ENCODE measurements at places on chromosomes 12 and 14.

DNA sequence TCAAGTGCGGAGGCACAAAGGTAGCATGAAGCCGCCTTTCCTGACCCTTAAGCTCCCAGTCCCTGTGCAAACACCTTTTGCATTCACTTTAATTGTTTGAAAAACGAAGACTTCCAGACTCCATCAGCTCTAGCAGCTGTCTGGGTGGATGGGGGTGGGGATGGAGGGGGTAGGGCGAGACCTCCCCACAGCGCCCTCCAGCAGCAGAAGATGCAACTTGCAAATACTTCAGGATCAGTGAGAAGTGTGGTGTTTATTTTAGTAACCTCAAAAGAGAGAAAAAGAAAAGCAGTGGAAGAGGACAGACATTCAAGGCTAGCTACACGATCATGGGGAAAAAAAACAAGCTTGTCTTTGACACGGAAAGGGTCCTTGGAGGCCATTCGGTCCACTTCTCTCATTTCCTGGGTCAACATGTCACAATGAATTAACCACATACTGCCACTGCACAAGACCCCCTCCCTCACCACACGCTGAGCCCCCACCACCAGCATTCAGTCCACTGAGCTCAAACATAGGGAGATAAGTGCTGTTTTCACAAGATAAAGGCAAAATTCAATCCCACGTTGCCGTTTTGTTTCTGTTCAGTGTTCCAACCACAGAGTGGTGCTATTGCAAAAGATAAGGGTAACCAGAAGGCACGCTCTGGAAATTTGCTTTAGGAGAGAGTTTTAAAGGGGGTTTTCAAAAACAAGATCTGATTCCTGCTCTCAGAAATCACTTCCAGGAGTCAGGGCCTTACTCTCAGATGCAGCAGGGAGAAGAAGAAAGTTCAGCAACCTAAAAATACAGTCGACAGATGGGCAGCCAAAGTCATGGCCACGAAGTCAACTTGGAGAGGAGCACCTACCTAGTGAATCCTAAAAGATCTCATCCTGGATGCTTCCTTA lies 3.3 kb upstream of the NTF3 start:
- no peak for DNase-seq

DNA sequence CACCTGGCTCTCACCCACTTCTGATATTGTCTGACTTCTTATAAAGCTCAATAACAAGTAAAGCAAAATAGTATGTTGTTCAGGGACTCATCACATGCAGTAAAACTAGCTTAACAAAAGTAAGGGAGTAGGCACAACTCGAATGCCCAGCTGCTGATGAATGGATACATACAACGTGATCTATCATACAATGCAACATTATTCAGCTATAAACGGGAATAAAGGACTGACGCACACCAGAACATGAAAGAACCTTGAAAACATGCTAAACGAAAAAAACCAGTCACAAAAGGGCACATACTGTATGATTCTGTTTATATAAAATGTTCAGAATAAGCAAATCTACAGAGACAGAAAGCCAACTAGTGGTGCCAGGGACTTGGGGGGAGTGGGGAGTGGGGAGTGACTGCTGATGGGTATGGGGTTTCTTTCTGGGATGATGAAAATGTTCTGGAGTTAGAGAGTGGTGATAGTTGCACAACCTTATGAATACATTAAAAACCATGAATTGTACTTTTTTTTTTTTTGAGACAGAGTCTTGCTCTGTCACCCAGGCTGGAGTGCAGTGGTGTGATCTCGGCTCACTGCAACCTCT lies 11.1 kb downstream of the PLBD2 start:
- no peak for DNase-seq

DNA sequence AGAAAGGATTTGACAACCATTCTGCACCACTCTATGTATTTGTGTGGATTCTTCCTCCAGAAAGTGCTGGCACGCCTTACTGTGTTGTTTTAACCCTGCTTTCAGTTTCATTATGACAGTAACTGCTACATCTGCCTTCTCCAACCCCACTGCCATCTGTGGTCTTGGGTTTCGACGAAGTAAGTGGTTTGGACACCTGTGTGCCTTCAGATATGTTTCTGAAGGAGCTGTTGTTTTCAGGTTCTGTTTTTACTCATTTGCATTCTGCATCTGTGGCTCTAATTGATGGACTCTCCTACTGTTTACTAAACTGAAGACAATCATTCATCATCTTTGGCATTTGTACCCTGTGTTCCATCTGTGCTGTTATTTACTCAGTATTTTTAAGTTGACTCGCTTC lies 4.1 kb downstream of the TSHR start:
- no peak for DNase-seq

DNA sequence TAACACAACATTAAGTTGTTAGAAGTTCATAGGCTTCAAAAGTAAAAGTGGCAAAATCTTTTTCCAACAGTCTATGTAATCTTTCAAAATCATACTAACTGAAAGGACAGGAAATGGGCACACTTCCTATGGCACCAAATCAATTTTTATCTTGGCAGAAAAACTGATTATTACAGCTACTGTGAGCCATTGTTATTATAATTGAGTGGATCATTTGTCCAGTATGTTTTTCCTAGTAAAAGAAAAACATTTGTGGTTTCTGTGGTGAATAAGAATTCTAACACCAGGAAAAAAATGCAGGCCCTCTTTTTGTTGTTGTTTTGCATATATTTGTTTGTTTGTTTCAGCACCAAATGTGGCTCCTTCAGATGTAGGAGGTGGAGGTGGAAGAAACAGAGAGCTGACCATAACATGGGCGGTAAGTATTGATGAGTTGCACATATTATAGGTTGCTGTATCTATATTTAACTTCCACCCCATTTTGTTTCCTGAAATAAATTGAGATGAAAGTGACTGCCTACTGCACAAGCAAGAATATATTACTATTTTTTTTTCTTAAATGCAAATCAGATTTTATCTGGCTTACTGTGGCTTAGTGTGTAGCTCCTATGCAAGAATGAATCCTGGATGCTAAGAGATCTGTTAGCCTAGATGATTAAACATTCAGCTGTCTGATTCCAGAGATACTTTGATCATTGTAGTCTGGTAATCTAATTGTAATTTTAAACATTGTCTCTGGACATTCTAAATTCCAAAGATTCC lies 174.1 kb upstream of the PDZRN4 start:
- DNase-seq: no peak

GRCh38 chr12:76313299-76313698 lies 34.9 kb downstream of the BBS10 start:
- no peak for DNase-seq

DNA sequence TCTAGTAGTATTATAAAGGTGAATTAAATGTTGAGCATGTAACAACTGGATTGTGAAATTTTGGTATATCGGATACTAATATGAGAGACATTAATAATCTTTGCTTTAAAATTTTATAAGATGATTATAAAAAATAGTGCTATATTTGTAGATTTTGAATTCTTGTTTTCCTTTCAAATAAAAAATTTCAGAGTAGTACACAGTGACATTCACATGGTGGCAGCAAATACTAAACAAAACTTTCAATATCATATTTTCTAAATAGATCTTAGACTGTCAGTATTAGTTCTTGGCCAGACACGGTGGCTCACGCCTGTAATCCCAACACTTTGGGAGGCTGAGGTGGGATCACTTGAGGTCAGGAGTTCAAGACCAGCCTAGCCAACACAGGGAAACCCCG lies 166.0 kb downstream of the NAV3 start:
- no peak for DNase-seq

DNA sequence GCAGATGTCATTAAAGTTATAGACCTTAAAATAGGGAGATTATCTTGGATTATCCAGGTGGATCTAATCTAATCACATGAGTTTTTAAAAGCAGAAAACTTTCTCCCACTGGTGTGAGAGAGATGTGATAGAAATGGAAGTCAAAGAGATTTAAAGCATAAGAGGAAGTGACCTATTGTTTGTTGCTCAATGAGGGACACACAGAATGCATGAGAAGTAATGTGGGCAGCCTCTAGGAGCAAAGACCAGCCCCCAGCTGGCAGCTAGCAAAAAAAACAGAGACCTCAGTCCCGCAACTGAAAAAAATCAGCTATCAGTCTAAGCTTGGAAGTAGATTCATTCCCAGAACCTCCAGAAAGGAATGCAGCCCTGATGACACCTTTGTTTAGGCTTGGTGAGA lies 24.6 kb upstream of the ANP32D start:
- no peak for DNase-seq

- no peak for DNase-seq
Measured at GRCh38 chr14:76774821-76775694, 13.8 kb downstream of the VASH1 start.

- DNase-seq: no peak
Measured at GRCh38 chr14:67577909-67578749, 21.9 kb downstream of the PIGH start.

DNA sequence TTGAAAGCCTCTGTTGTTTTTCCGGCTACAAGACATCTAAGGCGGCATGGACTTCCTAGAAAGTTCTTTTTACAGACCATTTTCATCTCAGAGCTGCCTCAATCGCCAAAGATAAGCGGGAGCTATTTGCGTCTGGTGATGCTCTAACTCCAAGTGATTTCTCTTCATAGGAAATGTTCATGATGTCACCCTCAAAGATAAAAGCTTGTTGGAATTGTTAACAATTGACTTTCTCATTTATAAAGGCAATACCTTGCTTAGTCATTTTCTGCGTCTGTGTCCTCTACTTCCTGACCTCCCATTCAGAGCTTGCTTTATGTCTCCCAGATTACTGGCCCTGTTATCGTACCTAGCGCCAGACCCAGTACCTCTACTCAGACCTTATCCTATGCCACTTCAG lies 259.0 kb upstream of the G2E3 start:
- no peak for DNase-seq

GRCh38 chr14:23640524-23641141 lies 4.5 kb downstream of the DHRS2 start:
- peak; percentile 52 for DNase-seq

- DNase-seq: no peak
Measured at GRCh38 chr12:1330477-1330827, 263.9 kb downstream of the FBXL14 start.

GRCh38 chr14:86788224-86788623 lies 1204.8 kb downstream of the GALC start:
- no peak for DNase-seq

GRCh38 chr12:103948746-103949406 lies 16.8 kb upstream of the TDG start:
- DNase-seq: no peak

- no peak for DNase-seq
Measured at GRCh38 chr12:54338698-54339296, 13.9 kb downstream of the COPZ1 start.

DNA sequence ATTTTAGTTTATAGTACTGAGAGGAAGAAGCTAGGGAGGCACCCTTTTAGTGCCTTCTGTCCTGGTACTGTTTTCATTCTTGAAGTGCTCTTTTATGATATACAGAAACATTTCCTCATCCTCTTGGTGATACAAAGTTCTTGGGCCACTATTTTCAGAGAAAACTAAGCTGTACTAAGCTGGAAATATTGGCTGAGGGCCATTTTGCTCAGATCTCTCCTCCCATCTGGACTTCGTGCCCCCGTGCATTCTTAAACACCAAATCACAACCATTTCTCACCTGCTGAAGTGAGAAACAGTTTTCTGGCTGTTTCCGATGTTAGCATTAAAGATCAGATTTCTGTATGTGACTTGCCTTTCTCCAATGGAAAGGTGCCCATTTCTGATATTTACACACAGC lies 158.9 kb downstream of the FBXL14 start:
- DNase-seq: no peak

- no peak for DNase-seq
Measured at GRCh38 chr12:69988481-69989321, 163.7 kb downstream of the MYRFL start.

DNA sequence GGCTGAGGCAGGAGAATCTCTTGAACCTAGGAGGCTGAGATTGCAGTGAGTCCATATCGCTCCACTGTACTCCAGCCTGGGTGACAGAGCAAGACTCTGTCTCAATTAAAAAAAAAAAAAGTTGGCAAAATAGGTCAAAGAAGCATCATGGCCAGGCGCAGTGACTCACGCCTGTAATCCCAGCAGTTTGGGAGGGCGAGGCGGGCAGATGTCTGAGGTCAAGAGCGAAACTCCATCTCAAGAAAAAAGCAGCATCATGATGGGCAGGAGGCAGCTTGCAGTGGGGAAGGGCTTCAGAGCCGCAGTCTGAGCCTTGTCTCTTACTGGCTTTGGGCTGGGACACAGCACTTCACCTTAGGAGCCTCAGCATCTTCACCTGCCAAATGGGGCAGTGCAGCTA lies 21.4 kb downstream of the TEAD4 start:
- no peak for DNase-seq

DNA sequence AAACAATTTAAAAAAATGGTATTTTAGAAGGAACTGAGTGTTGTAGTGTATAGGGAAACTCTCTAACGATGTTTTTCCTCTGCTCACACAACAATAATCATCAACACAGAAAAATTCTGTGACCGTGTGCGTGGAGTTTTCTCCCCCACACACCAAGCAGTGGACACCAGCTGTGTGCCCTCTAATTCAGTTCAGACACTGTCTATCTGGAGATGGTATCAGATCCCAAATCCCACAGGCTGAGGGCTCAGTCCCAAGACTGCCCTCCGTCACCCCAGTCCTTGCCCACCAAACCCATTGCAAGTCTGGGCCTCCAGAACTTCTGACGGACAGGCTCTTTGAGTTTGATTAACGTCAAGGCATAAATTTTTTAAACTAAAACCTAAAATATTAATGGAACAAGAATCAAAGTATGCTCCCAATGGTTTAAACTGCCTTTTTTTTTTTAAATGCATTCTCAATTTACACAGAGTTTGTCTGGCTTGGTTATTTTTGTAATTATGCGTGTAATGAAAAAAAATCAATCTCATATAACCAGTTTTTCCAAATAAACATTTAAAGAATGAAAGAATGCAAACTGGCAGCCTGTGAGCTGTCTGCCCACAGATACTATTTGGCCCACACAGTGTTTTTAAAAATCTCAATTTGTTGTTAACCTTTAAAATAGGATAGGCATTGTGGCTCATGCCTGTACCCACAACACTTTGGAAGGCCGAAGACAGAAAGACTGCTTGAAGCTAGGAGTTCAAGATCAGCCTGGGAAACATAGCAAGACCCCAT lies 19.2 kb downstream of the BLTP3B start:
- no peak for DNase-seq

DNA sequence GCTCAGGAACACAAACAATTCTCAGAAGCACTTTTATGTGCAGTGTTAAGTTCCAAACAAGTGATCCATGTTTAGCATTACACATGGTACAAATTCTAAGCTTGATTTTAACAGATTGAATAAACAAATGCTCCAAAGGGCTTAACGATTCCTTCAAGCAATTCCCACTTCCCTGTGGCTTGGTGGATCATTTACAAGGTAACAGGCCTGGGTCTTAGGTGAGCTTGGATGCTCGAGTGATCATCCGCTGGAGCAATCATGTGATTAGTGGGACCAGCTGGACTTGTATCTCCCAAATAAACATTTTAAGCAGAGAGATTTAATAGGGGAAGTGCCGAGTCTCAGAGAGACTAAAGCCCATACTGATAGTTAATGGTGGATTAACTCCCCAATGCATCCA lies 70.7 kb downstream of the CALM1 start:
- no peak for DNase-seq

GRCh38 chr14:100004392-100004791 lies 60.8 kb upstream of the EVL start:
- DNase-seq: no peak

GRCh38 chr14:58298477-58299400 lies at the start of gene ARID4A:
TSS of gene ARID4A (plus strand) at chr14:58298555. CDS start at chr14:58299855, 1,300 bp downstream.
- peak; percentile 76 for DNase-seq

- DNase-seq: no peak
Measured at GRCh38 chr14:70188659-70189455, at the start of gene SLC8A3. TSS of gene SLC8A3 (minus strand) at chr14:70188951. CDS start at chr14:70168422, 20,529 bp downstream.

GRCh38 chr12:107493666-107494065 lies 191.9 kb upstream of the PWP1 start:
- DNase-seq: no peak

All from heart right ventricle (tissue), 16 donors.